ENCODE measurements at places on chromosomes 6 and 20. TPM values are rescaled to one million over a fixed set of nuclear protein-coding genes. Genes with fewer than 3 reads are reported as not detected.

Gene OR2B6
- total RNA-seq, result not detected

Gene EYS
- total RNA-seq, result not detected

Gene SYNDIG1
- total RNA-seq, result not detected

Gene DST
- 1.8 TPM for total RNA-seq

Gene SSR1
- total RNA-seq, result 132 TPM

Gene FKBP1C
- 1.5 TPM for total RNA-seq

DNA sequence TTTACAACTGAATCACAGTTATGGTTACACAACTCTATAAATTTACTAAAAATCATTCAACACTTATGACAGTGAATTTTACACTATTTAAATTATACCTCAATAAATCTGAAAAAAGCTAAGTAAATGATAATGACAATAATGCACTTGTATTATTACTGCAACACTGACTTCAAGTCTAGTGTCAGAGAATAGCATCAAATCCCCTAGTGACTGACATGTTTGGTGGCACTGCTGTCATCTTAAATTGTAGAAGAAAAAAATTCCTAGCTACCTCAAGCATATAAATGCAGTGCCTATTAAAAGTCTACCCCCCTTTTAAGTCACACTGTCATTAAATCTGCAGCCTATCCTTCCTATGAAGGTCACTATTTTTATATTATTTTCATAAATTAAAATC lies 189.4 kb upstream of the RUNX2 start:
- no peak overlapping the region for H3K4me3 ChIP-seq
- H3K27ac ChIP-seq, result no peak overlapping the region
- H3K27me3 ChIP-seq, result no peaks in the 10 kb centered on the region
- no peak for DNase-seq

DNA sequence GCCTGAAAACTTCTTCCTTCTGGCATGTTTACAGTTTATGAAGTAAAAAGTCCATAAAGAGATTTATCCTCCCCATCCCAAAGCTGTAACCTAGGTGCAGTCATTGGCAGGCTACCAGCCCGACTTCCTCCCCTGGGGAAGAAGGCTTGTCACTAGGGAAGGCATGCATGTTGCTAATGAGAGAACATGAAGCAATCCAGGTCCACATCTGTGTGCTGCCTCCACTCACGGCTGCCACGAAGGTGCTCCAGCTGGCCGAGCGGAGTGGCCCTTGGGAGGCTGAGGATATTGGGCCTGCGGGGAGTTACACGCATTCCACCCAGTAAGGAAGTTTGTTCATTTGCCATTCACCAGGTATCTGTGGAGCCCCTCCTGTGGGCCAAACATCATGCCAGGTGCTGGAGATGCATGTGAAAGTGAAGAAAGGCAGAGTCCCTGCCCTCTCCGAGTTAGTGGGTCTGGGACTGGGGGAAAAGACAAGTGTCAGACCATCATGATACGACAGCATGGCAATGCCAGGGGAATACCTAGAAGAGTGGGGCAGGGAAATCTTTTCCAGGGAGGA lies 257.0 kb downstream of the NRN1 start:
- H3K4me3 ChIP-seq, result no peak overlapping the region
- no peak overlapping the region for H3K27ac ChIP-seq
- peaks cover 34% of the 10 kb centered on the region for H3K36me3 ChIP-seq
- peaks cover 3% of the 10 kb centered on the region for H3K4me1 ChIP-seq
- no peaks in the 10 kb centered on the region for H3K27me3 ChIP-seq
- DNase-seq, result no peak

DNA sequence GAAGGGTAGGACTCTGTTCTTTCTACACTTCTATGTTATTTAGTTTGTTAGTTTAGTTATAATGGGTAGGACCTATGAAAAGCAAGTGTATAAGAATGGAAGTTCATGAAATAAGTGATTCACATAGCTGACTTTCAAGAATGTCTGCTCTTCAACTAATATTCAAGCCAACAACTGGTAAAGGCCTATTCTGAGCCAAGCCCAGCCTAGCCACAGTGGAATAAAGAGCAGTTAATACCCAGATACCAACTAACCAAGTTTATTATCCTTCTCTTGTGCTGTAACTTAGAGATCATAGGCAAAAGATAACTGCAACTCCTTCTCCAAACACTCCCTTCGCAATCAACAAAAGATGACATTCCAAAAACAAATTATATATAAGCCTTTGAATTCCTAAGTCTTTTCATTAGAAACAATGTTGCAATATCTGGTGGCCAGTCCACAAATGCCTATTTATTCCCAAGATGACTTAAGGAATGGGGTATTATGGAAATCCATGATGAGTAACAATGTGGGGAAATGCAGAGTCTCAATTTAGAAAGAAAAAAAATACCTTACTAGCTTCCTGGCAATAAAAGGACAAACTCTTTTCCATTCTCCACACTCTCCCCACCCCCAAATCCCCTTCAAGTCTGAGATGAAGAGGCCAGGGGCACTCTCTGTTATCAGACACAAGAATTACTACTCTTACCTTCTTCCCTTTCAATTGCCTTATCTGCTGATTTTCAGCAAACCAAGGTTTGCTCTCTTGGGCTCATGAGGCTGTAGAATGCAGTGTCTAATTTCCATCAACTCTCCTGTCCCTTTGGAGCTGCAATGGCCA lies 27.4 kb downstream of the BTBD9 start:
- H3K4me1 ChIP-seq, result peaks cover 11% of the 10 kb centered on the region
- no peak for DNase-seq
- H3K4me3 ChIP-seq, result no peak overlapping the region
- H3K27me3 ChIP-seq, result no peaks in the 10 kb centered on the region

- H3K36me3 ChIP-seq, result no peaks in the 10 kb centered on the region
- no peaks in the 10 kb centered on the region for H3K27me3 ChIP-seq
- no peak overlapping the region for H3K4me3 ChIP-seq
- H3K27ac ChIP-seq, result no peak overlapping the region
- no peaks in the 10 kb centered on the region for H3K4me1 ChIP-seq
Measured at GRCh38 chr6:40379811-40380210, 207.4 kb downstream of the LRFN2 start.

DNA sequence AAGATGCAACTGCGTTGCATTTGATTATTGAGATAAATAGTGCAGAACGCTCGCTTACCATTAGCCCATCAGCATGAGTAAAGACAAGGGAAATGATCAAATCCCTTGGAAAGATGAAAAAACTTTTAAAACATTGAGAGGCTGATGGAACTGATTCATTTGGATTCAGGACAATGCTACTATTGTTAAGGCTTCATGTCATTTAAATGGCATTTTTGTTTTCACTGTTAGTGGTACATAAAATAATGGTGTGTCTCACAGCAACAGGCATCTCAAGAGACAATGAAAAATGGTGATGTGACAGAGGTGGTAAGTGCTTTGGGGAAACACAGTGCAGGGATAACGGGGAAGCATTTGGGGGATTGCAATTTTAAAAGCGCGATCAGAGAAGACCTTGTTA lies 159.7 kb upstream of the KCNG1 start:
- no peaks in the 10 kb centered on the region for H3K4me1 ChIP-seq
- DNase-seq, result no peak
- no peak overlapping the region for H3K27ac ChIP-seq
- H3K36me3 ChIP-seq, result no peaks in the 10 kb centered on the region
- no peak overlapping the region for H3K4me3 ChIP-seq
- H3K27me3 ChIP-seq, result peaks cover 29% of the 10 kb centered on the region

DNA sequence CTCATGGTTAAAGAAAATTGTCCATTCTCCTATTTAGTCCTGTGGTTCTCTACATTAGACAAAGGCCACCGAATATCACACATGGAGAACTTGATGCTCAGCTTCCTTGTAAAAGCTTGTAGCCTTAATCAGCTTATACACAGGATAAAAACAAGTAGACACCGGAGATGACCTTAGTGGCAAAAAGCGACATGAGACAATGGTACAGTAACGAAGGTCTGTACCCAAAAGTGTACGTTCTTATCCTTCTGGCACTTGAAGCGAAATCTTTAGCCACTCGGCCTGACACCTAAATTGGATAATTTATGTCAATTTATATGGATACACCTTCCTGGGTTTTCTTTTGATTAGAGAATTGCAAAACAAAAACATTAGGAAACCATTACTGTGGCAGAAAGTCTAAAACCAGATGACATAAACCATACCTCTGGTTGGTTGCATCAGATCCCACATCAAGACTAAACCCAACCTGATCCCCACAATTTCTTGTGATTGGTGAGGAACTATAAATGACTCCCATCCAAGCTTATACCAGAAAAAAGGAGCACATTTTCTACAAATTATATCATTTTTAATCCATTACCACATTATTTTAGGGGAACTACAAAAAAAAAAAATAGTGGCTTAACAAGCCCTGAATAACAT lies 6.1 kb downstream of the RBM39 start:
- peak overlapping the region; percentile 67 for H3K4me3 ChIP-seq
- H3K36me3 ChIP-seq, result peaks cover 66% of the 10 kb centered on the region
- DNase-seq, result no peak
- H3K4me1 ChIP-seq, result peaks cover 61% of the 10 kb centered on the region

- DNase-seq, result no peak
- H3K4me1 ChIP-seq, result peaks cover 30% of the 10 kb centered on the region
- H3K36me3 ChIP-seq, result no peaks in the 10 kb centered on the region
- peak overlapping the region; percentile 86 for H3K4me3 ChIP-seq
- peak overlapping the region; percentile 52 for H3K27ac ChIP-seq
Measured at GRCh38 chr6:18388271-18388670, 1.1 kb downstream of the RNF144B start.

All from activated naive CD8-positive, alpha-beta T cell treated with anti-CD3 and anti-CD28 coated beads for 36 hours (primary cell).